Keratinocyte (primary cell): ENCODE measurements at places on chromosomes 5 and 9. TPM values are rescaled to one million over a fixed set of nuclear protein-coding genes. Genes with fewer than 3 reads are reported as not detected.

The CARD19 gene
- polyA plus RNA-seq = 30.8 to 67.4 TPM (median 36.7 TPM) in 3 replicates

The KIF3A gene
- polyA plus RNA-seq = 7.0 to 15.4 TPM (median 8.6 TPM) in 3 replicates

The ACTBL2 gene
- polyA plus RNA-seq = 0.35 to 2.7 TPM (median 0.68 TPM) in 3 replicates

The ABHD17B gene
- 11.5 to 16.3 TPM (median 13.7 TPM) in 3 replicates for polyA plus RNA-seq

The SLC34A1 gene
- polyA plus RNA-seq = 0.02 to 0.07 TPM (median 0.06 TPM) in 3 replicates

The AGPAT2 gene
- polyA plus RNA-seq = 26.5 to 35.5 TPM (median 34.7 TPM) in 3 replicates

The SPZ1 gene
- not detected in 3 replicates for polyA plus RNA-seq

The COMMD10 gene
- polyA plus RNA-seq = 13.2 to 22.3 TPM (median 15.6 TPM) in 3 replicates

The DBN1 gene
- 57.2 to 73.4 TPM (median 59.4 TPM) in 3 replicates for polyA plus RNA-seq

The CNTFR gene
- 0.42 to 1.5 TPM (median 0.66 TPM) in 3 replicates for polyA plus RNA-seq

The LPAR1 gene
- 31.9 to 43.2 TPM (median 36.6 TPM) in 3 replicates for polyA plus RNA-seq

The EQTN gene
- polyA plus RNA-seq = 0.08 to 0.21 TPM in 2 of 3 replicates, not detected in the other

The WNT8A gene
- polyA plus RNA-seq = not detected in 3 replicates

The PLEKHG4B gene
- polyA plus RNA-seq = 0.10 to 0.12 TPM in 2 of 3 replicates, not detected in the other

The IFNA4 gene
- not detected in 3 replicates for polyA plus RNA-seq

The GLRA1 gene
- not detected in 3 replicates for polyA plus RNA-seq

The NEUROG1 gene
- not detected in 3 replicates for polyA plus RNA-seq

The PSAT1 gene
- 30.2 to 88.9 TPM (median 62.7 TPM) in 3 replicates for polyA plus RNA-seq
